Activated T-cell treated with anti-CD3 and anti-CD28 coated beads, Interleukin-2, amount 50 U/mL, for 48 hours (primary cell): ENCODE measurements at places on chromosomes 6 and 20.
A peak's percentile ranks its signal among the peaks of the same experiment; 100 is the strongest.

GRCh38 chr6:169660751-169661390 is 41.0 kb downstream of the WDR27 start:
- peak; percentile 10 for DNase-seq

- no peak for DNase-seq
Measured at GRCh38 chr20:4087923-4088322, 72.6 kb upstream of the RNF24 start.

DNA sequence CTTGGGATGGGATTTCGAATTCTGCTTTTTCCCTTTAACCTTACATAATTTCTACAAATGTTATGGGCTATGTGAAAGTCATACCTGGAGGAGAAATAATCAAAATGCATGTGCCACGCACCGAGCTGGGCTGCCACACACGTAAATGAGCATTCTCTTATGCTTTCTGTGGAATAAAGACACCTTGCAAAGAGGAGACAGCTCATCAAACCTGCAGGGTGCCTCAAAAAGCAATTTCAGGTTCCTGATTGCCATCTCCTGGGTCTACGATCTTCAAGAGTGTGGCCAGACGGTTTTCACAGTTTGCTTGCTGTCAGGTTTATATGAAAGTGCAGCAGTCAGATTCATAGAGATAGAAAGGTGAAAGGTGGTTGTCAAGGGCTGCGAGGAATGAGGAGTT is 36.6 kb downstream of the DUSP22 start:
- no peak for DNase-seq

GRCh38 chr20:21725892-21726291 is 20.4 kb downstream of the PAX1 start:
- DNase-seq: no peak

GRCh38 chr6:11198663-11199603 is 33.5 kb downstream of the NEDD9 start:
- no peak for DNase-seq

DNA sequence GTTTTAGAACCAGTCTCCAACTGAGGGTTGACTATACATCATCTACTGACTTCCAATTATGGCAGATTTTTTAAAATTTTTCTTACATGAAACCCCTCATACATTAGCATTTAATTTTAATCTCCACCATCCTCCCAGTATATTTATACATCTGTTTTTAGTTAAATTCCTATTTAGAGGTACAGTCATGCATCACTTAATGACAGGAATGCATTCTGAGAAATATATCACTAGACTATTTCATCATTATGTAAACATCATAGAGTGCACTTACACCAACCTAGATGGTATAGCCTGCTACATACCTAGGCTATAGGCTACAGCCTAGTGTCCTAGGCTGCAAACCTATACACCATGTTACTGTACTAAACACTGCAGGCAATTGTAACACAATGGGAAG is 316.7 kb upstream of the MARCKS start:
- DNase-seq: no peak

- DNase-seq: no peak
Measured at GRCh38 chr6:25472306-25472705, 179.7 kb upstream of the SCGN start.

DNA sequence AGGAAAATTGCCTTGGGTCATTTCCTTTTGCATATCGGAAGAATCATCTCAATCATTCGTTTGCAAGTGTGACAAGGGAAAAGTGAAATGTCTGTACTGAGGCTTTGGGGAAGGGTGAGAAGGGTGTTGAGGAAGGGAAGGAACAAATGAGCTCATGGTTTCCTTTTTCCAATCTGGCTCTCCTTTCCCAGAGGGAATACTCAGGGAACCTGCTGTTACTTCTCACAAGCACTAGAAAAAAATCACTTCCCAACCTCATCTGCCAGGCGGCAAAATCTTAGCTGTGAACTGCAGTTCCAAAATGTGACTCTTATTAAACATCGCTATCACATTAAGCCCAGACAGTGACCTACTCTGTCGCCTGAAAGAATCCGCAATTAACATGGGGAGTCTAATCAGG is 258.1 kb downstream of the ZNF217 start:
- no peak for DNase-seq

DNA sequence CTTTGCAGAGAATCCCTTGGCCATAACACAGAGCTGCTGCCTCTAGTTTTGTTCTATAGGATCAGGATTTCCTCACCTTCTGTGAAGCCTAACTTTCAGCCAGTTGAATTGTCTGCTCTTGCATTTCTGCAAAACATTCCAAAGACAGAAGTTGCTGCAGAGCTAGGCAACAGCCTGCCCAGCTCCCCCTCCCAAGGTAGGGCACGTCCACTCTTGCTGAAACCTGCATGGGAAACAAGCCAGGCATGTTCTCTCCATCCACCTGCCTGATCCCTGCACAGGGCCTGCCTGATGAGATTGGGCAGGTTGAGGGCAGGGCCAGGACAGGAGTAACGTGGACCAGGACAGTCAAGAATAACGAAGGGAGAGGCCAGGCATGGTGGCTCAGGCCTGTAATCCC is 58.9 kb upstream of the NAA20 start:
- no peak for DNase-seq

DNA sequence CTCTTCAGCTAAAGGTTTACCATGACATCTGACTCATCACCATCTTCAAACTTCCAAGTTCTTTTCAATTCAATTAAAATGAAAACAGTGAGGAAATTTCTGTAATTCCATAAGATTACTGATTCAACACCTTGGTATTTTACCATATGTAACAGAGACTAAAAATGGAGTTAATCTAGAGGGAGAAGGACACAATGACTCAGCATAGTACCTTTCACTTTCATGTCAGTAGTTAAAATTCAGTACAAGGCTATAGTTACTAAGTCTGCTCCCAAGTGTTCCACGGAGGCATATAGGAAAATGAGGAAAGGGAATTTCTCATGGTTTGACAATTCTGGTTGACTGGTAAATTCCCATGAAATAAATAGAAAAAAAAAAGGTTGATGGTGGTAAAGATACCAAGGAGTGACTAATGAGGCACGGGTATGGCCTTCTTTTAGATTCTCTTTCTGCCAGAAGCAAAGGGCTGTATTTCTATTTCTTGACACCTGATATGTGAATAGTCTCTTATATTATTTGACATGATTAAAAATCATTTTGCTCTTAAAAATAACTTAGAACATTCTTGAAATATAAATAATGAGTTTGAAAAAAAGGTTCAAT is 526.7 kb upstream of the ADGRB3 start:
- no peak for DNase-seq

DNA sequence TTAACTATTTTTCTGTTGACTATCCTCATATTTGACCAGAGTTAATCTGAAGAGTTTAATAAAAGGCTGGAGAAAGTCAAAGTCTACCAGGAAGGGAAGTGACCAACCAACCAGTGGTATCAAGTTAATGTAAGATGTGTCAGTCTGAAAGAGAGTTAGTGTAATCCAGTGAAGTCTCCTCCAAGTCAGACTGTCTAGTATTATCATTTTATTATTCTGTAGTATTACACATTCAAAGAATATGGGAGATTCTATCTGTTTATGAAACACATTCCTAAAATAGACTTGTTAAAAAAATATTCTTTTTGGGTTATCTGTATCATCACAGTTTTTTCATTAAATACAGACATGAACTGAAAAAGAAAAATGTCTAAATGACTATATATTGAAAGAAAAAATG is 194.4 kb downstream of the BTBD9 start:
- no peak for DNase-seq

- DNase-seq: no peak
Measured at GRCh38 chr20:20248620-20249200, 119.2 kb upstream of the INSM1 start.

- no peak for DNase-seq
Measured at GRCh38 chr6:45684476-45684875, 306.7 kb upstream of the SUPT3H start.

DNA sequence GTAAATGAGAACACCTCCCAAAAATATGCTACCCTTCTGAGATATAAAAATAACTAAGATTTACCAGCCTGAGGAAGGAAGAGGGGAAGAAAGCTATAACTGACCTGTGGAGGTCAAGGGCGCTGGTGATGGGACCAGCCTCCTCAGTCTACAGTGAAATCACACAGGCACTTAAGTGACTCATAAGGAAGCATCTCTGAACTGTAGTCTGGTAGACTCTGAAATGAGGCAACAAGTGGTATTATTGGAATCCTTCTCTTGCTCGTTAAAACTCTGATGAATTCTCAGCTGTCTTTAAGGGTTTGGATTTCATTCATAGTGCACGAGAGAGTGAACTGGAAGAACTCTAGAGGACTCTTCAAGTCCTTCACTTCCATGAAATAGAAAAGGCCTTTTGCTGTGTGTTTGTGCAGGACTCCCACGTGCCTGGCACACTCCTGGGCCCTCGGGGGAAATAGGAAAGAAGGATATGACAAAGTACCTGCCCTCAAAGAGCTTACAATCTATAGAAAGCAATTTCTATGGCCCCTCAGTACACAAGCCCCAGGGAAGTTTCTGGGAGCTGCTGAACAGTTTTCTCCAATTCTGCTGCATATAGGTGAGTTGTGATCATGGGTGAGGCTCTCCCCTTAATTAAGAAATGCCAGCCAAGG is 231.8 kb upstream of the RREB1 start:
- no peak for DNase-seq

DNA sequence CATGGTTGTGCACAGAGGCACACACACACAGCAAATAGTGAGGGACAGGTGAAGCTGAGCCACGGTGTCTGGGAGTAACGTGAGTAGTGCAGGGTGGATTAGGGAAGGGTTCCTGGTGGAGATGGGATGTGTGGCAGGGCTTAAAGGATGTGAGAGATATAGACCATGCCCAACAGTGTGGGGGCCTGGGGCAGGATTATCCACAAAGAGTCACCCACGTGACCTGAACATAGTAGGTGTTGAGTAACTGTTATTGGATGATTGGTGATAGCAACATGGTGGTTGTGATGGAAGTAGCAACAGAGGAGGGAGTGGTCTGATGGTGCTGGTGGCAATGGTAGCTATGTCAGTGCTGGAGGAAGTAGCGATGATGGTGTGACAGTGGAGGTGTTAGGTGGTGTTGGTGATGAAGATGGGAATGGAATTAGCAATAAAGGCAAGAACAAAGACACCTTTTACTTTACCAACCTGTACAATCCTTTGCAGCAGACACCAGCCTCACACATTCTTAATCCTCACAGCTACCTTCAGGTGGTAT is 135.1 kb downstream of the MRPL14 start:
- DNase-seq: no peak

DNA sequence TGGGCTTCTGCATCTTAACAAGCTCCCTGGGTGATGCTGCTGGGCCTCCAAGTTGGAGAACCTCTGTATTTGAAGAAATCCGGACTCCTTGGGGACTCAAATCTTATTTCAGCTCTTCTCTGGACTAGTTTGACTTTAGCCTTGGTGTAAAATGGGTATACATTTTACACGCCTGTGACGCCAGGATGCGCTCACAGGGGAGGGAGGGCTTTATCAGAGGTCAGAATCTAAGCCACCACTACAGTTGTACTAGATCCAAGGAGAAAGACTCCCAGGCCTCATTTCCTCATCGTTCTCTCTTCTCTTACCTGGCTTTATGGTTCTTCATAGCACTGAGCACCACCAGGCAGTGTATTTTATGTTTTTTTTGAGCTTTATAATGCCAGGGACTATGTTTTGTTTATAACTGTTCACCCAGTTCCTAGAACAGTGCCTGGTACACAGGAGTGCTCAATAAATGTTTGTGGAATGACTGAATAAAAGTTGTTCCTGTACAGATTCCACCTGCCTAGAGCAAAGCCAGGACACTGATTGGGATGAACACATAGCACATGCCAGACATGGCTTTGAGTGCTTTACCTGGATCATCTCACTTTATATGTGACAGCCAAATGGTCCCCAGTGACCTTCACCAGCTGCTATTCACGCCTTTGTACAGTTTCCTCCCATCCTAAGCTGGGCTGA is 5.1 kb upstream of the RBCK1 start:
- no peak for DNase-seq

DNA sequence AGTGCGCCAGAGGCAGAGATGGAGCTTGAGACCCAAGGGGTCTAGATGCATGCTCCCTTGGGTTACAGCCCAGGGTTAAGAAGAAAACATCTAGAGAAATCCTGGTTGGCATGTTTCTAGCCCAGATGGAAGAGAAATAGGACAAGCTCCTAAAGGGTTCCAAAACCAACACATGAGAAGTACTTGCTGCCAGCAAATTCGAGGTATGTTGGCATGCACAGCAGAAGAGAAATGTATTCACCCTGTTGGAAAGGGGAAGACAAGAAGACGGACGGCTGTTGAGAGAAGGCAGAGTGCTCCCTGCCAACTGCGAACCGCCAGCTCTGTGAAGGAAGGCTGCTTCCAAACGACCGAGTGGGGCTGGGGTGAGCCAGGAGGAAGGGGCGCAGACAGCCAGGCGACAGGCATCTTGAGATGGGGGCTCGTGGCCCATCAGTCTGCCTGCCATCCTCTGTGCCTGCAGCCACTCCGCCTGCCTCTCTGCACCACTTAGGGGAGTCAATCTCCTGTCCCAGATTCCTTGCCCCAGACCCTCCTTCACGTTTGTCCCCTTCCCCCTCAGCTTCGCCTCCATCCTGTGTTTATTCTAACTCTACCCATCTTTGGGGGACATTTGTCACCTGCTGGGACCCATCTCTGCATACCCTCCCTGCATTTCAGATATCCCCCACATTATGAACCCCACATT is 249.2 kb downstream of the CDC5L start:
- no peak for DNase-seq

- DNase-seq: no peak
Measured at GRCh38 chr20:55961376-55962330, 43.7 kb downstream of the CBLN4 start.

DNA sequence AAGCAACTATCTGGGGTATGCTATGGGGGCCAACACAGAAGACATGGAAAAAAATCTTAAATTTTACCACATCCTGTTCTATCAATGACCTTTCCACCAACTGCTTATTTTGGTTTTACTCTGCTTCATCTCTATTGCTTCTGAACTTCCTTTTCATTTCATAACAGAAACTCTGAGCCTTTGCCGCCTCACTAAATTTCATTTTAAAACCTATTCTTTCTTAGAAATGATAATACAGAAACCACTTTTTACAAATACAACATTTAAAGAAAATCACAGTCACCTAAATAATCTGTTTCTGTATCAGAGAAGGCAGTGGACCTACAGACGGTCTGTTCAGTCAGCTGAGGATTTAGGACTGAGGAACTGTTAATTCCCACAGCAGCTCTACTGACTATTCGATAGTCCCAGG is 117.5 kb downstream of the KCNQ5 start:
- DNase-seq: no peak

GRCh38 chr20:11891776-11892545 is 25.7 kb upstream of the BTBD3 start:
- peak; percentile 39 for DNase-seq
